ENCODE measurements at places on chromosomes 16 and 17.

DNA sequence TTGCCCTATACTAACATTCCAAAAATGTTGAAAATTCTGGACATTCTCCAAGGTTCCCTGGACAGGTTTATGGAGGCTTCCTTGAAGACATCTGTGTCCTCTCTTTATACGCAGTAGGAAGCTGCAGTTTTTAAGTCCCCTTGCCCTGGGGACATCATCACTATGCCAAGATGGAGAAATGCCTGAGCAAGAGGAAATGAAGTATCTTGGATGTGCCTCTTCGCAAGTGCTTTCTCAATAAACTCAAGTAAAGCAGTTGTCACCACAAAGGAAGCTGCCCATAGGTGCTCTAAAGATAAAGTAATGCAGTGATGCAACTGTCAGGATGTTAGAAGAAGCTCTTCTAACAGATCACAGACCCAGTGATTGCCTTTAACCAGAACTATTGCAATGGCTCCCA, 71.0 kb downstream of the CDYL2 start:
- DNase-seq: no peak

GRCh38 chr16:81107511-81107910, 11.3 kb upstream of the GCSH start:
- DNase-seq: no peak

DNA sequence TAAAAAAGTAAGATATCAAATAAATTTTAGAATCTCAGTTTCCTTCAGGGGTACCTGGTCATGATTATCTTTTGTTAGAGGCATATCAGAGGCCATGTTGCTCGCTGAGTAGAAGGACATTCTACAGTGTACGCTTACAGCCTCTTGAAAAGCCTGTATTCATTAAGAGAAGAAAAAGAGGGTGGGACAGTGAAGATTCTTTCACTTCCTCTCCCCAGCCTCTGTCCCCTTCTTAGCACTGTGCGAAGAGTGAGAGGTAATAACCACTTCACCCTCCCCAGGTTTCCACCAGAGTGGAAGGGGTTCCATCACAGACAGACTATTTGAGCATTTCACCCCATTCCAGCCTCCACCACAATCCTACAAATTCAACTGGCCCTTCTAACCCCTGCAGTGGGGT, 4.8 kb upstream of the LPO start:
- no peak for DNase-seq

DNA sequence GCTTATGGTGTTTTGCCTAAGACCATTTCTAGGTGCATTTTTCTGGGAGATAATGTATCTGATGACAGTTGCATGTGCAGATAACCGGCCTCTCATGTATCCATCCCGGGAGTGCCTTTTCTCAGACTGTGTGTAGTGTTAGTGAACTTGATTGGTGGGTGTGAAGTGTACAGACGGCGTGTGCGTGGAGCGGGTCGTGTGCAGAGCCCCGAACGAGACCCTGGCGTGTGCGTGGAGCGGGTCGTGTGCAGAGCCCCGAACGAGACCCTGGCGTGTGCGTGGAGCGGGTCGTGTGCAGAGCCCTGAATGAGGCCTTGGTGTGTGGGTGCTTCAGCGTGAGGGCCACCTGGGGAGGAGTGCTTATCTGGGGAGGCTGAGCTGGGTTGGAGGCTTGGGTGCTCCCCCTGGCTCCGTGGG, 28.9 kb upstream of the ZNF750 start:
- no peak for DNase-seq

DNA sequence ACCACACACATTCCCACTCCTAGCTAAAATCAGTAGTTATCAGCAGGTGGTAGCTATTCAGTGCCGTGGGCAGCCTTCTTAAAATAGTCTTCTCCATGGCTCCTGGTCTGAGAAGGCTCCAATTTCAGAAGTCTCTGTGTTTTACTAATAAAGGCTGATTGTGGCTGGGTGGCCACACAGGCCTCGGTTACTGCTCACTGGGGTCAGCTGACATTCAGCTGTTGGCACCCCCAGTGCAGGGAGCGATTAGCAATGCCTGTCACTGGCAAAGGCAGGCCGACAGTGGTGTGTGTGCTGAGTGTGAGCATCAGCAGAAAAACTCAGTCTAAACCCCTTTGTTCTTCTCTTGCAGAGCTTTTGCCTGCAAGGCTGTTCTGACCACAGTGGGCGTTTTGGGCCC, 16.6 kb upstream of the DBNDD1 start:
- DNase-seq: no peak

- no peak for DNase-seq
These were observed 305.7 kb downstream of the RBFOX1 start for GRCh38 chr16:7638306-7638705.

DNA sequence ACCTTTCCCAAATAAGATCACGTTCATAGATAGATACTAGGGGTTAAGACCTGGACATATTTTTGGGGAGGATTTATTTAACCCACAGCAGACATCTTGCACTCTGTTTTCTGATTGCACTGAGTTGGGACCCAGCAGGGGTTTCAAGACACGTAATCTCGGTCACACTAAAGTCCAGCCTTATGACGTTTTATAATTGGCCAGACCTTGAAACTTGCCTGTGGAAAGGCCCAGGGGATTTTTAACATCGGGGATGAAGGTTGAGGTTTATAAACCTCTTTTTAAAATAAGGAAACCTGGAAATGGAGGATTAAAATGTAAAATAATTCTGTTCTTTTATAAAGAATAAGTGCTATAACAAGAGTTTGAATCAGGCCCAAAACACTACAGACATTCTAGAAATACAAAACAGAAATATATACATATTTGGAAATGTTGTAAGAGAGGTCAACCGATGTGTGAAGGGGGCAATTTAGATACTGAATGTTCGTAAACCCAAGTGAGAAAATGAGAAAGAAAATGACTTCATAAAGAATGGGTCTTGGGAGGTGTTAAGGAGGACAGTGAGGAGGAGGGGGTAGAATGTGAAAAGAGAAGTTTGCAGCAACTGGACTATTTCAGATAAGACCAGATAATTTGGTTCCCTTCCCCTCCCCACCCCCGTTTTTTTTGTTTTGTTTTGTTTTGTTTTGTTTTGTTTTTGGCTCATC, 61.1 kb upstream of the NOL11 start:
- no peak for DNase-seq

GRCh38 chr17:32651084-32651483, 164.3 kb downstream of the CDK5R1 start:
- no peak for DNase-seq

DNA sequence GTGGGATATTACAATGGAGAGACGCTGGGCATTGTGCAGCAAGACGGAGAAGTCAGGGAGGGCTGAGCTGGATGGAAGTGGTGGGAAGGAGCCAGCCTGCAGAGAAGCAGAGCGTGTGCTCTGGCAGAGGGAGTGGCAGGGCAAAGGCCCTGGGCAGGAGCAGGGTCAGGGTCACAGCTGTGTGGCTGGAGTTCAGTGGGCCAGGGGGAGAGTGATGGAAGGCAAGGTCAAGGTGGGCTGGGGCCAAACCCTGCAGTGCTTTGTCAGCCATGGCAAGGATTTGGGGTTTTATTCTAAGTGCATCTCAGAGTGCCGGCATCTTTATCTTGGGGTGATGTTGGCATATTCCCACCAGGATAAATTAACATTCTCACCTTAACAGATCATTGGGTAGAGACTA, 31.9 kb upstream of the C16orf78 start:
- no peak for DNase-seq

DNA sequence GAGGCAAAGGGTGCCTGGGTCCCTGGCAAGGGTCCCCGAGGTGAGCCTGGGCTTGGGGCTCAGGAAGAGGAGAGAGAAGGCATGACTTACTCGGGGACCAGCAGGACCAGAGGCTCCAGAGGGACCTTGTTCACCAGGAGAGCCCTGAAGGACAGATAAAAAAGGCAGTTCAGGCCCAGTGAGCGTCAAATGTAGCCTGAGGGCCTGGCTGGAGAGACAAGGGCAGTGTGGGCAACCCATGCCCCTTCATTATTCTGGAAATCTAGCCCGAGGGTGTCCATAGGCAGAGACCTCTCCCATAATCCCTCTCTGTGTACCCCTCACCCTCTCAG, 14.1 kb downstream of the COL1A1 start:
- no peak for DNase-seq

- no peak for DNase-seq
These were observed 481 bp downstream of the LYRM1 start for GRCh38 chr16:20901068-20901435.

GRCh38 chr17:48726114-48726915, 2.2 kb downstream of the HOXB13 start:
- DNase-seq: no peak

- no peak for DNase-seq
These were observed 23.0 kb downstream of the NSMCE1 start for GRCh38 chr16:27245276-27246172.

DNA sequence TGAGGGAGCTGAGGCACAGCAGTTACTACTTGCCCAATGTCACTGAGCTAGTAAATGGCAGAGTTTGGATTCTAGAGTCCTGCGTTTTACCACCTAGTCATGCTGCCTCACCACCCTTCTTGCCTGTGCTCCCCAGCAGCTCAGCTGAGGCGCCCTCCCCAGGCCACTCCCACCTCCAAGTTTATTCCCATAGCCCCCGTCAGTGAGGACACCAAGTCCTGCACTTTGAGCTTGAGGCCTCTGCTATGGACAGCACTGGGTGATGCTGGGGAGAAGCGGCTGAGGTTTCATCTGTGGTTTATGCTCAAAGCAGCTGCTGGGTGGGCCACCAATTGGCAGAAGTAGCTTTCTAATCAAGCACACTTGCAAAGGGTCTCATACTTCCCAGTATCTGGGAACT, 36.7 kb downstream of the TMEM238L start:
- DNase-seq: no peak

- no peak for DNase-seq
These were observed 41.8 kb downstream of the TEKT5 start for GRCh38 chr16:10652730-10653590.

- peak; percentile 43 for DNase-seq
These were observed 5.1 kb downstream of the SNAI3 start for GRCh38 chr16:88681084-88681680.

- DNase-seq: no peak
These were observed at the start of gene MTSS2 for GRCh38 chr16:70685938-70686375. TSS of gene MTSS2 (minus strand) at chr16:70686053. CDS start at chr16:70685791, 262 bp downstream.

DNA sequence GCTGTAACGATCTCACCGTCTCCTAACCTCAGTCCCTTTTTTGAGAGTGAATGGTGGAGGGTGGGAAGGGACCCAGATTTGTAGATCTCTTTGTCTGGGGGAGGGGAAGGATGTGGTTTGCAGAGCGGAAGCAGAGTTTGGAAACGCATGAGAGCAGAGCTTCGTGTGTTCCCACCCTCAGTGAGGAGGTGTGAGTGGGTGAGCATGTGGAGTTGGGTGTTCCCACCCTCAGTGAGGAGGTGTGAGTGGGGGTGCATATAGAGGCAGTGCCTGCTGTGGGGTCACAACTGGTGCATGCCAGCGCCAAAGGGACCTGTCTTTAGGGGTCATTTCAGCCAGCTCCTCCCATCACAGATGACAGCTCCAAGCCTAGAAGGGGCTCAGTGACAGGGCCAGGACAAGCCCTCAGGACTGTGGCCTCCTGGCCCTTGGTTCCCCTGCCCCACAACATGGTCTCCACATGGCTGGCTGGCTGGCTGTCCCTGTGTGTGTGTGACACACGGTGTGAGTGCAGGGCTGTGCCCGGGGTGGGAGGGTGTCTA, 1.8 kb upstream of the CISD3 start:
- peak; percentile 89 for DNase-seq

DNA sequence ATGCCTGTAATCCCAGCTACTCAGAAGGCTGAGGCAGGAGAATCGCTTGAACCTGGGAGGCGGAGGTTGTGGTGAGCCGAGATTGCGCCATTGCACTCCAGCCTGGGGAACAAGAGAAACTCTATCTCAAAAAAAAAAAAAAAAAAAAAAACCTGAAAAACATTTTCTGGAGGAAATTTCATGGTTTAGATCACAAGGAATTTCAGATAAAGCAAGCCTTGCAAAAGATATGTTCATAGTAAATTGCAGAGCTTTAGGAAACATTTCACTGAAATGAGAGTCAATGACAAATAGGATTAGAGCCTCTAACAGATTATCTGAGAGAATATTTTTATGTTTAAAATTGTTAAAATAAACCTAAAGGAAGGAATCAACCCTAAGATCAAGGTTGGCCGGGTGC, 3.2 kb downstream of the TAF15 start:
- no peak for DNase-seq

DNA sequence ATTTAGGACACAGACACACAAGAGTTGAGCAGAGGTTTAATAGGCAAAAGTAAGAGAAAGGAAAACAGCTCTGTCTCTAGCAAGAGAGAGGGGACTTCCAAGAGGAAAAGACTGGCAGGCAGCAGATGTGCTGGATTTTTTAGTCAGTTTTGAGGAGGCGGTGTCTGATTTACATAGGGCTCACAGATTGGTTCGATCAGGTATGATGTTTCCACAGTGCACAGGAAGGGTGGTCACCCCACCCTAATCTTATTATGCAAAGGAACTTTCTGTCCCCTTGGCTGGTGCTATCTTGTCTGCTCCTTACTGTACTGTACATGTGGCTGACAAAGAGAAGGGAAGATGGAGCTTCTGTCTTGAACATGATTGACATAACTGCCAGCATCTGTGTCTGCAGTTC, 25.3 kb downstream of the BFAR start:
- peak; percentile 8 for DNase-seq

GRCh38 chr17:42675348-42675964, 1.3 kb downstream of the PLEKHH3 start:
- DNase-seq: no peak

GRCh38 chr16:77424871-77425604, 9.8 kb downstream of the ADAMTS18 start:
- no peak for DNase-seq

- no peak for DNase-seq
These were observed 787.4 kb downstream of the KCNJ2 start for GRCh38 chr17:70956726-70957125.

GRCh38 chr16:73232555-73233328, 184.8 kb upstream of the ZFHX3 start:
- DNase-seq: no peak

- DNase-seq: no peak
These were observed 32.0 kb downstream of the COTL1 start for GRCh38 chr16:84585886-84586285.

DNA sequence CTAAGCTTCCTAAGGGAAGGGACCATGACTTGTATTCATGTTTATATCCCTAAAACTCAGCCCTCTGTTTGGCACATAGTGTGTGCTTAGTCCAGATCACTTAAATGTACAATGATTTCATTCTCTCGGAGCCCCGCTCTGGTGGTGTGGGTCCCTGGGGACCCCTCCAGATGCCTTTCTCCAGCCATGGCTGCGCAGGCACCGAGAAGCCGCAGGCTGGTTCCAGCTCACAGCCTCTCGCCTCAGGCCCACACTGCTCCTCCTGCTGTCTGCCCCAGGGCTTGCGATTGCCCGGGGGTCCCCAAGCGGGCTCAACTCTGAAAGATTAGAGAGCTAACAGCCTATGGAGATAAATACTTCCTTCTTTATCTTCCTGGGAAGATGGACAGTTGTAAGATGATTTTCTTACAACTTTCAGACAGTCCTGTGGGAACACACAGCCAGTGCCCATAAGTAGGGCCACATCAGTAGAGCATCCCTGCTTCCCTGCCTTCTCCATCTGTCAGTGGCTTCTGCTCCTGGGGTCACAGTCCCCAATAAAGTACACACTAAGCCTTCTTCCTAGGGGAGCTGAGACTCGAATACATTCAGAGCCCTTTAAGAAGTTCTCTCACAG, 66.2 kb downstream of the CENPV start:
- DNase-seq: no peak
